NCI-H524 (cell line): ENCODE measurements at places on chromosomes 2 and 18.

DNA sequence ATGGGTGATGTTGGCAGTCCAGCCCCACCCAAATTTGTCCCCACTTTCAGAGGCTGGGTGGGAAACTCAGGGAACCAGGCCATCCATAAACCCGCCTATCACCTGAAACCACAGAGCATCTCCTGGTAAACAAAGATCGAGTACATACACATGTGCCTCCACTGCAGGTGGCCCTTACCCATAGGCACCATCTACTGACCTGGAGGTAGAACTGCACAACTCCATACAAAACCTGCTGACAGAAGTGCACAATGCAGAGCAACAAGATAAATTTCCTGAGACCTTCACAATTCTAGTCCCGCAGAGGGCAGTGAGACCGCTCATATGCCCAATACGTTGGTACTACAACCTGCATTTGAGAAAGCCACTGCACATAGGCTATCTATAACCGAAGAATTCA lies 856.3 kb downstream of the SUCLG1 start:
- peak; percentile 6 for DNase-seq

DNA sequence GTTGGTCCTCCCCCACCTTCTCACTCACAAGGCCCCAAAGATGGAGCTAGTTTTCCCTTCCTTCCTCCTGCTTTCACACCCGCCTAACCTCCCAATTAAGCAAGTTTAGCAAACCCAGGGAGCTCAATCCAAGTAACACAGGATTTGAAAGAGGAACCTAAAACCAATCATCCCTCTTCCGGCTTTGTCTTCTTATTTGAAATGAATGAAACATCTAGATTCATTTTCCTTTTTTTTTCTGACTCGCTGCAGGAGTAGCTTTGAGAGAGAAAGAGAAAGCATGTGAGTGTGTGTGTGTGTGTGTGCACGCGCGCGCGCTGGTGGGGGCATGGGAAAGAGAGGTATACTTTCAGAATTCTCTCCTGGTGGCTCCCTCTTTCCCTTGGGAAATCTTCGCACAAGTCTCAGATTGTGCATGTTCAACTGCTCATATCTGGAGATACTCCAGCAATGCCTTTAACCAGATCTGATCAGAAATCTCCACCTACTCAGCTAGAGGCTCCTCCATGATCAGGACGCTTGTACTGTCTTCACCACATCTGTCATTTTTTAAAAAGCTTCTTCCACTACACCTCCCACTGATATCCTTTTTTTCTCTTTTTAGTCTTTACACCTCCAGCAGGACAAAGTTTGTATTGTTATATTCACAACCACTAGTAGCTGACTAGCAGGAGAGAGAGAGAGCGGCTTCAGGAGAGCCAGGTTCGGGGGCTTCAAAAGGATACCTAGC lies 1.7 kb downstream of the SLC8A1 start:
- DNase-seq = peak; percentile 72

DNA sequence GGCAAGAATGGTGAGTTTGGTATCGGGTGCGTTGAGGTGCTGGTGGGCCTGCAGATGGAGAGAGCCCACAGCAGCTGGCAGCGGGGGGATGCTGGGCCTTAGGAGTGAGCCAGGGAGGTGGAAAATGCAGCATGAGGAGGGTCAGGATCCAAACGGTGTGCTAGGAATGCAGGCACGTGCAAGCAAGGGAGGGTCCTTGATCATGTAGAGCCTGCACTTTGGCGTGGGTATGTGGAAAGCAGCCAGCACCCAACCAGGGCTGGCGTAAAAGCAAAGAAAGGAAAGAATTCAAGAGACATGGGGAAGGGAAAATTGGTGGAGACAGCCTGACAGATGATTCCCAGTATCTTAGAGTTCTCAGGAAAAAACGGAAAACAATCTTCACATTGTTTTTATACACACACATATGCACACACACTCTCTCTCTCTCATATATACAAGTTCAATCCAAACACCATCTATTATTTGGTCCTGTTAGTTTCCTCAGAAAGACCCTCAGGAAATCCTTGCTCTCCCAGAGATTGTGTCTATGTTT lies 46.3 kb downstream of the LTBP1 start:
- DNase-seq = no peak

- peak; percentile 60 for DNase-seq
These were observed 38.0 kb downstream of the SLC4A1AP start for GRCh38 chr2:27701676-27702075.

- no peak for DNase-seq
These were observed 1.2 kb upstream of the CDK5R2 start for GRCh38 chr2:218958276-218958675.
